ENCODE measurements at places on chromosomes 7 and 10.

DNA sequence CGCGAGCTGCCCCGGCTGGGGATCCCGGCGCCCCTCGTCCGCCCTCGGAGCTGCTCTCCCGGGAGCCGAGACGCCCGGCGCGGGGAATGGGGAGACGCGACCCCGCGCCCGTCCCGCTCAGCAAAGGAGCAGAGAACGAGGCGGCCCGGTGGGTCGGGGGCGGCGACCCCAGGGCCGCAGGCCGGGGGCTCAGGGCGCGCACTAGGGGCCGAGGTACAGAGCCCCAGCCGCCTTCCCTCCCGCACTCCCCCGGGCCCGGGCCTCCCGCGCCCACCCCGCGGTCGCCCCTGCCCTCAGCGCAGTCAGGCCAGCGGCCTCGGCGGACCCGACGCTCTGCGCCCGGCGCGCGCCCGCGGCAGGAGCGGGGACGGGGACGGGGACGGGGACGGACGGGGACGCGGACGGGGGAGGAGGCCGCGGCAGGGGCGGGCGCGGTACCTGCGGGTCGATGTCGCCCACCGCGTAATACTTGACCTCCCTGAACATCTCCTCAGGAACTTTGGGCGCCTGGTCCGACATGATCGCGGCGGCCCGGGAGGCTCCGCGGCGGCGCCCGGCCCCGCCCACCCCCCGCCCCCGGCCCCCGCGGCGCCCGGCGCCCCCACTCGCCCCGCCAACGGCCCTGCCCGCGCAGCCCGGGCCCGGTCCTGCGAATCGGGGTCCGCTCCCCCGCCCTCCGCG is 373 bp downstream of the PAXIP1 start:
- DNase-seq: peak; percentile 62

DNA sequence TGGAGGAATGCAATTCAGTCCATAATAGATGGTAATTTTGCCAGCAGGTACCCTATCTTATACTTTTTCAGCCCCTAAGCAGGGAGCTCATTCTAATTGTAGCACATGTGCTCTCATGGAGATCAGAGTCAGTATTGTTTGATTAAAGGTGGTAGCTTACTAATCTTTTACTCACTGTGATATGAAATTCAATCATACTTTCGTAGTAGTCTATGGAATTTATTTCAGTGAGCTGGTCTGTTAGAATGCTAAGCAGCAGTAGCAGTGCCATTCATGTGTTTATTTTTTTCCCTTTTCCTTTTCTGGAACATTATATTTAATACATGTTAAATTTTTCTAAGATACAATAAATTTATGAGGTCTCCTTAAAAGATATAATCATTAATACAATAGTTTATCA is 109.0 kb downstream of the ST7 start:
- DNase-seq: no peak

DNA sequence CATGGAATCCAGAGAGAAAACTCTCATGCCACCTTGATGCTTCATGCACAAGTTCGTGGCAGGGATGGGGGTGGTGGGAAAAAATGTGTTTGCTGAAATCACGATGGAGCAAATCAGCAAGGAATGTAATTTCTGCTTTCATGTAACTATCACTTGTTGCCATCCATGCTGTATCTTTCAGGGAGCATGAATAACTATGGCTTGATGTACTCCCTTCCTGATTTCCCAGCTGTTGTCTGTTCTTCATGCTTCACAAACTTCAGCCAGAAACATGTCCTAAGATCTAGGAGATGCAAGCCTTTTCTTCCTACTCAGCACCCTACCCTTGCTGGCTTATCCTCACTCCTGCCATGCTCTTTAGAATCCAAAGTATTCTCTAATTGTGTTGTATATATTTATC is 64.0 kb downstream of the LRRC4 start:
- DNase-seq: no peak

GRCh38 chr10:56296618-56297017 is 64.4 kb downstream of the ZWINT start:
- DNase-seq: no peak

DNA sequence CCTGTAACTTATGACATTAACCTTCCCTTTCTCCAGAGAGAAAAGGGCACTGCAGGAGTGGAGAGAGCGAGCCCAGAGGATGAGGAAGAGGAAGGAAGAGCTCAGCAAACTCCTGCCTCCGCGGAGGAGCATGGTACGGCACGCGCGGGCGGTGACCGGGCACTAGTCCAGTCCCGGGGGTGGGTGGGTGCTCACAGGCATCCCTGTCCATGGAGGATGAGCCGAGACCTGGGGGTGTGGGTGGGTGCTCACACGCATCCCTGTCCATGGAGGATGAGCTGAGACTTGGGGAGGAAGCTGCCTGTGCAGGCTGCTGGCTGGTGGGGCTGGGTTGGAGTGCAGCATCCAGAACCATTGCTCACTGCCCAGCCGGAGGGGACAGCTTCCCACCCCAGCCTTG is 23.8 kb downstream of the LRRC27 start:
- DNase-seq: no peak

- no peak for DNase-seq
Measured at GRCh38 chr7:111975346-111975745, 230.9 kb downstream of the DOCK4 start.

DNA sequence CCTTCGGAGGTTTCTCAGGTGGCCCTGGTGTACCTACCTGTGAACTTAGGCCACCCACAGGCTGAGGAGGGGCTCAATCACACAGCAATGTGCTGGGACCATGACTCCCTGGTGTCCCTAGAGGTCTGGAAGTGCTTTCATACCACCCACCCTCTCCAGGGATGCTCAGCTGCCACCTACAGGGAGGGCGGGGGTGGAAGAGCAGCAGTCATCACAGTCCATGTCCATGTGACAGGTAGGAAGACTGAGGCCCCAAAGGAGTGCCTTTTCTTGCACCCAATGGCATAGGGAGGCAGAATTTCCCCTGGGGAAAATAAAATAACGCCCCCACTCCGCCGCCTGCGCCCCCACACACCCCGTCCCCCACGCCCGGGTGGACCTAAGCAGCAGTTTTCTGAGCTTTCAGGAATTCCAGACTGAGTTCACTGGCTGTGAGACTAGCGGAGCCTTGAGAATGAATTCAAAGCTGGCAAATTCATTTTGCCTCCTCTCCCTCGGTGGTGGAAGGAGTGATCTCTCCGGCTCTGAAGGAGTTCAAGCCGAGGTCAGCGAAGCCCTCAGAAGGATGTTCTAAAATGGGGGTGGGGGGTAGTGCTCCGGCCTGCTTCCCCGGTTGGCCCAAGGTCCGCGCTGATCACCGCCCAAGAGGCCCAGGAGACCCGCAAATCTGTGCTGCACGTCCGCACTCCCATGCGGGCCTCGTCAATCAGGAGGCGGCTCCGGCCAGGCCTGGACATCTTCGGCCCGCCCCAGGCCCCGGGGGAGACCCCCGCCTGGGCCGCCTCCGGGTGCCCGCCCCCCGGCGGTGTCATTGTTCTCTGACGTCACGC is 2.1 kb upstream of the ZMIZ1 start:
- DNase-seq: no peak

- no peak for DNase-seq
Measured at GRCh38 chr7:16670731-16671344, 24.9 kb downstream of the BZW2 start.

DNA sequence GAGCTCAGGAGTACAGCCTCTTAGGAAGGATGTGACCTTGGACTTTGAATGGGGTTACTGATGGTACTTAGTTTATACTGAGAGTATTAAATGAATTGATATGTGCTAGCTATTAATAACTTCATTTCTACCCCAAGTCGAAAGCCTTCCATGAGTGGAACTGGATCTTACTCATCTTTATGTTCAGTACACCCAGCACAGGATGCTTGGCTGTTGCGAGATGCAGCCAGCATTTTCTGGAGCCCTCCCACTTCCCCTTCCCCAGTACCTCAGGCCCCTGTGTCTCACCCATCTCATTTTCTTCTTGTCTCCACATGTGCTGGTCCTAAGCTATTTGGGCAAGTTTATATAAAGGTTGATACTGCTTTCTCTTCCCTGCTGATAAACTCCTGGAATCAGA is 7.2 kb downstream of the UPP1 start:
- no peak for DNase-seq

DNA sequence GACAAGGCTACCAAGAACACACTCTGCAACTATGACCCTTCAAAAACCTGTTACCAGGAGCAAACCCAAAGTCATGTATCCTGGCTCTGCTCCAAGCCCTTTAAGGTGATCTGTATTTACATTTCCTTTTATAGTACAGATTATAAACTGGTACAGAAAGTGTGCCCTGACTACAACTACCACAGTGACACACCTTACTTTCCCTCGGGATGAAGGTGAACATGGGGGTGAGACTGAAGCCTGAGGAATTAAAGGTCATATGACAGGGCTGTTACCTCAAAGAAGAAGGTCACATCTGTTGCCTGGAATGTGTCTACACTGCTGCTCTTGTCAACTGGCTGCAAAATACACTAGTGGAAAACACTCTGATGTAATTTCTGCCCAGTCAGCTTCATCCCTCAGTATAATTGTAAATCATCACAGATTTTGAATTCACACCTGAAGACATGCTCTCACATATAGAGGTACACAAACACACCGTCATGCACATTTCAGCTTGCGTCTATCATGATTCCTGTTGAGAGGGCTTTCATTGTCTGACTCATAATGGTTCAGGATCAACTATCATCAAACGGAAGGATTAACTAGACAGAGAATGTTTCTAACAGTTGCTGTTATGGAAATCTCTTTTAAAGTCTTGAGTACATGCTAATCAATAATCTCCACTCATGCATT is 318.3 kb downstream of the NXPH1 start:
- no peak for DNase-seq

DNA sequence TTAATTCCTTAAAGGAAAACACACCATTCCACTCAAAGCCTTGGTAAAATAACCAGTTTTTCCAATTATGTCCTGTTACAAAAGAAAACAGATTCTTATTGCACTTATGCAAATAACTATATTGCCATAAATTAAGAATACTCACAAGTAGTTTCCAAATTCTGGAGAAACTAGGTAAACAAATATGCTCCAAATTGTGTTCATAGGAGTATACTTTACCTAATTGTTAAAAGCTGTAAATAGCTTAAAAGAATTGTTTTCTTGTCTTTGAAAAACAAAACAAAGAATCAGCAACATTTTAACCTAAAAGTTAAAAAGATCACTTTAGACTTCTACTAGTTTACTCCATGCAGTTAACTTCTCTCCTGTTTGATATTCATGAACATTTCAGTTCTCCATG is 38.9 kb upstream of the LRGUK start:
- DNase-seq: no peak

- DNase-seq: no peak
Measured at GRCh38 chr10:5965266-5965665, 12.1 kb downstream of the IL15RA start.

DNA sequence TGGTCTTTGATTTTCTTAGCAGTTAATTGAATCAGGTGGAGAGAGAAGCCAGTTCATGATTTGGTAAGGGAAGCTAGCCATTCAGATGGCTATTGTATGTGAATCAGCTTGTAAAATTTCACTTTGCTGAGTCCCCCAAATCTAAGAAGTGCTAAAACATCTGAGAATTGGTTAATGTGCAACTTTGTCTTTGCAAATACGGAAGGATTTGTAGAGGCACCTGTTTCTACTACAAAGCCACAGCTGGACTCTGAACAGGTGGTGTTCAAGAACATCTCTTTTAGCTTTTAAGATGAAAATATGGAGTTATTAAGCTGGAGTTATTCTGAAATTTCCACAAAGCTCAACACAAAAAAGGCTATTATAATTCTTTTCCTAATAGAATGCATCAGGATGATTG is 132.6 kb downstream of the VPS50 start:
- no peak for DNase-seq

DNA sequence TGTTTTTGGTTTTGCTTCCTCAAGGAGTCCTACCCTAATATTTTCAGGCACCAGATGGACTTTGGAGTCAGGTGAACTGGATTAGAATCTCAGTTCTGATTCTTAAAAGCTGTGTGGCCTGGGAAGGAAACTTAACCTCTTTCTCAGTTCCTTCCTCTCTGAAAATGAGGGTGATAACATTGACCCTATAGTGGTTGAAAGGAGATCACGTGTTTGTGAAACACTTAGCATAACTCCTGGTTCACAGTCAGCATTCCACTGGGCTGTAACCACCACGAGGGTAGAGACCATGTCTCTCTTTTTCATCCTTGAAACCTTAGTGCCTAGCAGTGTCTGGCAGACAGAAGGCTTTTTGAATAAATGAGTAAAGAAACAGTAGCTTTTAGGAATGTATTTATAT is 16.7 kb downstream of the LSMEM1 start:
- no peak for DNase-seq

DNA sequence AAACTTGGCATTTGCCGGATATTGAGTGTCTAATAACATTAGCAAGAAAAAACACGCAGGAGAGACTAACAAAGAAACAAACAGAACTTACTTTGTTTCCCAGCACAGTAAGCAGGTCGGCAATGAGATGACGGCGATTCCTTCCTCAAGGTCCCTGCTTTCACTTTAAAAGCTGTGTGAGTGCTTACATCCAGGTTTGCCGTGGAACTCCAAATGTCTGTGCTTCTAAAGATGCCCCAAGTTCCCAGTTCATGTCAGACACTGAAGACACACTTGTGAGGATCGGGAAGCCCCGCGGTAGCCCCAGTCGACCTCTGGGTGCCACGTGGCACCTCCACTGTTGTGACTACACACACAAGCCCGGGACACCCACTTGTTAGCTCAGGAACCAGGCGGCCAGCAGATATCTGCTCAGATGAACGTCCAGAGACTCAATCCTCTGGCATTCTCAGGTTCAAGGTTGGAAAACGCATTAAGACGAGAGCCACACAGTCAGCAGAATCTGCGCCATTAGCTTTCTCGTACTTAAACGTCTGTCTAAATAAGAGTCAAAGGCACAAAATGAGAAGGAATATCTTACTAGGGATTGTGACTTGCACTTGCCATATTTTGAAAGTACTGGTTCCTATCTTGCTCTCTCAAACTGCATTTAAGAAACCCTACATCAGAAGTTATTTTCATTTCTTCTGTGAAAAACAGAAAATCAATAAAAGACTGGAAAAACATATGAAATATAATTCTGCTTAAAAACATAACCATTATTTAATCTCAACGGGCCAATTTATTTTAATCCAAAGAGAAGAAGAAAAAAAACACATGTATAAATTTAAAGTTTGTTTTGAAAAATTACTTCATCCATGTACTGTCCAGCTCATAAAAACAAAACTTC is 207.6 kb upstream of the KLF14 start:
- peak; percentile 44 for DNase-seq

DNA sequence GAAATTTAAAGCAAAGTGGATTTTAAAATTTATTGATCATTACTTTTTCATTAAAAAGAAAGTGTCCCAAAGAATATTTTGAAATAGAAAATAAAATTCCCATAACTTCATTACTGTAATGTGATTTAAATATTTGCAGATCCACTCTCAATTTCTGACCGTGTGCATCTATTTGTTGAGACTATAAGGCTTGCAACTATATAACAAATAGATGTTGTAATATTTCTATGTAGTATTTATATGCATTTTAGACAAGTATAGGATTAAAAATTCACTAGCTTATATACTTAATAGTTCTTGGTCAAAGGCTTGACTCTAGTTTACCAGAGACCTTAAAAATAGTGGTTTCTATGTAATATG is 3.8 kb downstream of the HHEX start:
- no peak for DNase-seq

GRCh38 chr7:151402029-151402835 is 7.6 kb downstream of the WDR86 start:
- no peak for DNase-seq

All from nucleus accumbens (tissue), 56 donors.